Stimulated activated CD8-positive, alpha-beta memory T cell treated with anti-CD3 and anti-CD28 coated beads, Interleukin-15, amount 100 ng/mL, for 48 hours (primary cell): ENCODE measurements at places on chromosomes 7 and 10.

- no peak for DNase-seq
These were observed 72.7 kb downstream of the SLC37A3 start for GRCh38 chr7:140325600-140325999.

DNA sequence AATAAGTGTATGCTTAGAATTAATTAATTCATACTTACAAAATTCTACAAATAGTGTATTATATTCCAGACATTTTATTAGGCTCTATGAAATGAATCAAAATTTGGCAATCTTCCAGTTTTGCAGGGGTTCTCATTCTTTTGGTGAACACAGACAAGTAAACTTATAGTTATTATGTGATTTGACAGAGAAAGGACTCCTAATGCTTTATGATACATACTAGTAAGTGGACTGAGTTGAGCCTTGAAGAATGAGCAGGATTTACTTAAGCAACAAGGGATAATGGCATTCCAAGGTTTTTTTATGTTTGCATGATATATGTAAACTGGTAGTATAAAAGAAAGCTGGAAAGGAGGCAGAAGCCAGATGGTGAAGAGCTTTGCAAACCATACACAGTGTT, 145.7 kb upstream of the FERD3L start:
- no peak for DNase-seq

DNA sequence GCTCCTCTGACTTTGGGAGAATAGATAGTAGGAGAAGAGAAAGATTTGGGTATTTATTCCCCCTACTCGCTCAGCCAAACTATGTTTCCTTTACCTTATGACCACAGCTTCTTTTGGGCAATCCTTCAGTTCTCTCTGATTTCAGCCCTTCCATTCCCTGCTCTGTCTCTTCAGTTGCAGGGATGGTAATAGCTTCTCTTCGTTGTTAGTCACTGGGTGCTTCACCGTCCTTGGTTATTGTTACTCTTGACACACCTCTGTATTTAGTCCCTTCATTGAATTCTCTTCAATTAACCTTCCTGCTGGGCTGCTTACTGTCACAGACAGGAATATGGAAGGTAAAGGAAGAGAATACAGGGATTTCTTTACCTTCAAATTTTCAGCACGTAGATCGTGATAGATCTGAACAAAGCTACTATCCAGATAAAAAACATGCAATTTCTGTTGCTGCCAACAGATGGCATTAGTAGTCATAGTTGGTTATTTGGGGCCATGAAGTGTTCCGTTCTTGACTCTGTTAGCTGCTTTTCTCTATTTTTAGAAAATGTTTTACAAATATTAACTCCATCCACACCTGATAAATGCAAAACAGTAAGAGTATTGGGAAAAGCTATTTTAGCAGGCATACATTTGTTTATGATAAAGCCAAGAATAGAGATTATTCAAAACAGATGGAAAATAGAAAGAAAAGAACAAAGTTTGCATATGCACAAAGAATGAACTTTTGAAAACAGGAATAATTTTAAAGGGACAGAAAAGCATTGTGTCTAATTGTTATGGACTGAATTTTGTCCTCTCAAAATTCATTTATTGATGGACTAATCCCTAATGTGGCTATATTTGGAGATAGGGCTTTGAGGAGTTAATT, 14.0 kb upstream of the PTTG1IP2 start:
- DNase-seq = no peak

DNA sequence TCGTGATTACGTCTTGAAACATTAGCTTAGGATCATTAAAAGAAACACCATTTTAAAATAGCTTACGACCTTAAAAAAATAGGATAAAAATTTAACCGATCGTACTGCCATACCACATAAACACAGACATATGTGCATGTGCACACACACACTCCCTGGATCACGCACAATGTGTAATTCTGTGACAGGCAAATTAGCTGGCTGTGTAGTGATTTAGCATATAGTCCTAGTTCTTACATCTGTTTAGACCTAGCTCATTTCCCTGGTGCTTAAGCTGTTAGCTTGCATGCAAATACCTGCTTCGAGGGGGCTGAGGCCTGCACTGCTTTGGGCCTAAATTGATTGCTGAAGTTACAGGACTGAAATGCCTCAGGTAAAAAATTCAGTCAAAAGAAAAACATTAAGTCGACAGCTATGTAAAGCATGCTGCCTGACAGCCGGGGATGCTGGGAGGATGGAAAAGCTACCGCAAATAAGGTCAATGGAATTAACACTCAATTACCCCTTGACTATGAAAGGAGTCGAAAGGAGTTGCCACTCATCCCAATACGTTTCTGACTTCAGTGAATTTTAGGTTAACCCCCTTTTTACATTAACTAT, 267.1 kb upstream of the FZD8 start:
- no peak for DNase-seq

DNA sequence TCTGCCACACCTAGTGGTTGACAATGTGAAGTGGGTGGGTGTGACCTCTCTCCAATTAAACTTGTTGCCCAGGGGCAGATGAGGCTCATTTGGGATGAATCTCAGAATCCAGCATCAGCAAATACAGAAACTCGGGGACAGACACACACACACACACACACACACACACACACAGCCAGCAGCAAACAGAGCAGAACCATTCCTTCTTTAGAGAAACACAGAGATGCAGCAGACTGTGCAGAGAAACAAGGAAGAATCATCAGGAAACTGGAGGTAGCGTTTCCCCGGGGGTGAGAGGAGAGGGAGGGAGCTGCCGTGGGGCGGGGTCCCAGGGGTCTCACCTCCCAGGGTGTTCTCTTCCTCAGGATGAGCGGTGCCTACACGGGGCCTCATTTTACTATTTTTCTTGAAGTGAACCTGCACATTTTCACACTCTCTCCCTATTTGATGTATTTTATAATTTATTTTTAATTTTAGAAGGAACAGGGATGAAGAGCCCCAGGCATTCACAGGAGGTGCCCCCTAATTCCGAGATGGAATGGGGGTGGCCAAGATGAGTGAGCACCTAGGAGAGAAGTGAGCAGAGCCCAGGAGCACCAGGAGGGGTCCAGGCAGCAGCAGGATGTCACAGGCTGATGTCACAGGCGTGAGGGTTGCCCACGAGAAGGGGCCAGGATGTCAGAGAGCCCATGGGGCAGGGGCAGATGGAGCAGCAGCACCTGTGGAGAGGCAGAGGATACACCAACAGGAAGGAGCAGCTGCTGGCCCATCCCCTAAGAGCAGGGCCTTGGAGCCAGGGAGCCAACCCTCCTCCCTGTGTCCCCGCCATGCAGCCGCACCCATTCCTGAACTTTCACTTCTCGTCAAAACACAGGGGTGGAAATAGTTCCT, 85.3 kb upstream of the PPP2R2D start:
- DNase-seq = no peak

GRCh38 chr7:3917436-3917835, 616.4 kb downstream of the SDK1 start:
- no peak for DNase-seq

DNA sequence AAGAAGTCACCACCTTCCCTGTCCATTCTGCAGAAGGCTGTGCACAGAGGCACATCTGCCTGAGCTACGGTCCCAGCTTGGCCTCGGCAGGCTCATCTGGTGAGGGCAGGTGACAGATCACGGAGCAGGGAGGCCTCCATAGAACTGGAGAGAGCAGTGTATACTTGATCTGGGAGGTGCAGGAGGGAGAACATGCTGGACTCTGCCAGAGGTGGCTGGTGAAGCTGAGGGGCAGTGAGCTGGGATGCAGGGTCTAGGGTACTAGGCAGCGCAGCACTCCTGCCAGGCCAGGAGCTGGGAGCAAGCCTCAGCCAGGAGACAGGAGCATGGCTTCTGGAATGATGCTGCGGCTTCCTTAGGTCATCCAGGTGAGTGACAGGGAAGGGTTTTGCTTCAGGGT, 553.0 kb downstream of the TCERG1L start:
- no peak for DNase-seq

DNA sequence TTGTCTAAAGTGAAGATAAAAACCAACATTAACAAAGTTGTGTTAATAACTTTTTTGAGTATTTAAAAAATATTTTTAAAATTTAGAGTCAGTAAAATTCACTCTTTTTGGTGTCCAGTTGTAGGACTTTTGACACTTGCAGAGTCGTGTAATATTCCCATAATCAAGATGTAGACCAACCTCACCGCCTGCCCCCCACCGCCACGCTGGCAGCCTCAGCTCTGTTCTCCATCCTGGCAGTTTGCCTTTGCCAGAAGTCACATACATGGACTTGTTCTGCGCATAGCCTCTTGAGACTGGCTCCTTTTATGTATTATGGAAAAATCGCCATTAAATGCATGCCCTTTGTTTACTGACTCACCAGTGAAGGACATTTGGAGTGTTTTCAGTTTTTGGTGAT, 27.3 kb upstream of the SYCE1 start:
- no peak for DNase-seq

GRCh38 chr10:111117528-111118277, 40.9 kb downstream of the ADRA2A start:
- no peak for DNase-seq

DNA sequence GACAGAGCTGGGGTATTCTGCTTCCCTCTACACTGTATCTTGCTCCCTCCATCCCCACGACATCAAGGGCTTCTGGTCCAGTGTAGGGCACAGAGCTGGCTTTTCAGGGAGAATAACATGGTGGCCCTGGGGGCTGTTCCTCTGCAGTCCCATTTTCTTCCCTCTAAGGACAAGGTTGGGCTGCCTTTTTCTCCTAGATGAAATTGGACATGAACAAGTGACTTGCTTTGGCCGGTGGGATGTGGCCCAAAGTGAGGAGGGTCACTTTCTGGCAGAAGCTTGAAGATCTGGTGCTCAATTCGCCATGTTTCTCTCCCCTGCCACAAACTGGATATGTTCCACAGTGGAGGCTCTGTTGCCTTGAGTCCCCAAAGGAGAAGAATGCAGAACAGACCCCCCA, 235.7 kb downstream of the EMX2 start:
- no peak for DNase-seq

DNA sequence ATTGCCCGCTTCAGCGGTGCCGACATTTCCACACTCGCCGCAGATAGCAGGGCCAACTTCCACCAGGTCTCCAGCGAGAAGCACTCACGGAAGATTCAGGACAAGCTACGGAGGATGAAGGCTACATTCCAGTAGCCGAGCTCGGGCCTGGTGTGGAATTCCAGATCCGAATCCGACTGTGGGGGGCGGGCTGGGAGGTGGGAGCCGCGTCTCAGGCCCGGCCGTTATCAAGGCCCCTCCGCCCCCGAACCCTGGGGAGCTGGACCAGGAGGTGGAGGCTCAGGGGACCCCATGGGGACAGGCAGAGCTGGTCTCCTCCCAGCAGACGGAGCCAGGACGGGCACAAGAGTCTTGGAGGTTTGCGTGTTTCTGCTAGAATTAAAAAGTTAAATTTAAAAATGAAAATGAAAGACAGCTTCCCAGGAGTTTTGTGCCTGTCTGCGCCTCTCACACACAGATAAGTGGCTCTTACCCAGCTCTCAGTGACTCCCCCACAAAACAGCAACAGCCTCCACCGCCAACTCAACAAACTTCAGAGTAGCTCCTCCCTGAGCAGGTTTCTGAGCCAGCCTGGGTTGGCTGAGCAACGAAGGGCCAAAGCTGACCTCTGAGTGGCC, 5.2 kb upstream of the UTF1 start:
- DNase-seq = no peak

DNA sequence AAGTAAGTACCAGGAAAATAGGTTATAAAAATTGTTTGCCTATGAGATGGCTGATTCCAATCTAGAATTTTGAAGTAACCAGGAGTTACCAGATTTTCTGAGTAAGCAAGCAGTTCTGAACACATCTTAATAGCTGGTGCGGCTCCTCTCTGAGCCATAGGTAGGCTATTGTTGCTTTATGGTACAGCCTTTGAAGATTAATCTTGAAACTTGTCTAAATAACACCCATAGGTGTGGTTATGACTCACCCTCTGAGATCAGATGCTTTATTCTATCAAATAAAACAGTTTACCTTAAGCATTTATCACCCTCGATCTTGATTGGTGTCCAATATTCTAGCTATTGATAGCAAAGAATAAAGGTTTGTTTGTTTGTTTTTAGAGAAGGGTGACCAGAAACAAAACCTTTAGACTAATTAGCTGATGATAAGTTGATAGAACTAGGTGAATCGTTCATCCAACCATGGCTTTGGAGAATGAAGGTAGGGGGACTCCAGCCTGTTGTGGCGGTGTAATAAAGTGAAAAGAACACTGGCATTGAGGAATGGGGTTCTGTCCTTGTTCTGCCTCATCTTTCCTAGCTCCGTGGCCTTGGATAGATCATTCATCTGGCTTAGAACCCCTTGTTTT, 72.2 kb downstream of the VTI1A start:
- DNase-seq = no peak

DNA sequence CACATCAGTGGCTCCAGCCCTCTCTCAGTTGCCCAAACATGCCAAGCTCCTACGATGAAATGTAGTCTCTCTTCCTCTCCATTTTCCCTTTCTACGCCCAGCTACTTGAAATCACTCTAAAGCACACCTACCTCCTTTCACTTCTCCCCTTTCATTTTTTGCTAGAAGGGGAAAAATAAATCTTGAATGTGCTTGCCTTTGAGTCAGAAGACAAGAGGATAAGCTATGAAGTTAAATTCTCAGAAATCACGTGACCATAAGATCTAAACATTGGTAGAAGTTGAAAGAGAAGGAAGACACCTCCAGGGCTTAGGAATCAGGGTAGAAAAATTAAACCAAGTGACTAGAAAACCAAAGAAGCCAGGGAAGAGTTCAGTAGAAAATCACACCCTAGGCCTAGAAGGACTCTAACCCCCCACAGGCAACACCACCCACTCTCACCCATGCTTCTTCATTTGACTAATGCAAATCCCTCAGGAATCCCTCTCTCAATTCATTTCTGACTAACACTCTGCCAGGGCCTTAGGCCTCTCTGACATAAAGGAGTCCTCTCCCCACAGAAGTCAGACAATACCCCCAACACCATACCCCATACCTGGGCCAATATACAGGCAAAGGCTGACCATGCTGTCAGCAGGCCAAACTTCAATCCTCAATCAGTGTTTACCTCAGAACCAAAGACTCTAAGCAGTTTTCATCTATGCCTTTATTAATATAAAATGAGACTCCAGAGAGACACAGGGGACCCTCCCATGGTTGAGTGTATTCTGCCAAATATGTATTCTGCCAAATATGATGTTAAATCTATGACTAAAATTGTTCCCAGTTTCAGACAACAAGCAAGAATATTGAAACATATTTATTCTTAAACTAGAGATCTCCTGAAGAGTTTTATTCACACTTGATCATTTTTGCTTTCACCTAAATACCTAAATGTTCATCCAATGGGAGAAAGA, 84.8 kb downstream of the ELMO1 start:
- no peak for DNase-seq

DNA sequence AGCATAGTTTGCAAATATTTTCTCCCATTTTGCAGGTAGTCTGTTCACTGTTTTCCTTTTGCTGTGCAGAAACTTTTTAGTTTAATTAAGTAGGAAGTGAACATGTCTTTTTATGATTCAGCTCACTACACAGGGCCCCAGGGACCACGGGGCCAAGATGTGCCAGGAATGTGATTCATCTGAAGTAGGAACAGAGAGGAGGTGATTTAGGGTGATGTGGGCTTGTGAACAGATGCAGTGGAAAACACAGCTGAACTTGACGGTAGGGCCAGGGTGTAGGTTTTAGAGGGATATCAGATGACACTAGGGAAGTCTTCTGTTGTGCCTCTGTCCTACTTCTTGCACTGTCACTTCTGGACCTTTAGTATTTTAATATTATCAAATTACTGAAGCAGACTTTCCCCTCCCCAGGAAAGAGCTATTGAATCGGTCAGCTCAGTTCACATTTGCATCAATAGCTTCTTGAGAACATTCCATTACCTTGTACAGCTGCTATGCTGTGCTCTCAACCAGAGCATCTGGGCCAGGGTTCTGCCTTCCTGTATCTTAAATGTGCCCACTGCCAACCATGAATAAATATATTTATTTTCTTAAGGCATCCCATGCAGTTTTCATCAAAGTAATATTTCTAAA, 96.9 kb downstream of the OSBPL3 start:
- DNase-seq = peak; percentile 36
